Immature natural killer cell (primary cell): ENCODE measurements at places on chromosomes 5 and 9. TPM values are rescaled to one million over a fixed set of nuclear protein-coding genes. Genes with fewer than 3 reads are reported as not detected.

- DNase-seq: no peak
Measured at GRCh38 chr9:138076650-138077009, 199.0 kb downstream of the CACNA1B start.

DNA sequence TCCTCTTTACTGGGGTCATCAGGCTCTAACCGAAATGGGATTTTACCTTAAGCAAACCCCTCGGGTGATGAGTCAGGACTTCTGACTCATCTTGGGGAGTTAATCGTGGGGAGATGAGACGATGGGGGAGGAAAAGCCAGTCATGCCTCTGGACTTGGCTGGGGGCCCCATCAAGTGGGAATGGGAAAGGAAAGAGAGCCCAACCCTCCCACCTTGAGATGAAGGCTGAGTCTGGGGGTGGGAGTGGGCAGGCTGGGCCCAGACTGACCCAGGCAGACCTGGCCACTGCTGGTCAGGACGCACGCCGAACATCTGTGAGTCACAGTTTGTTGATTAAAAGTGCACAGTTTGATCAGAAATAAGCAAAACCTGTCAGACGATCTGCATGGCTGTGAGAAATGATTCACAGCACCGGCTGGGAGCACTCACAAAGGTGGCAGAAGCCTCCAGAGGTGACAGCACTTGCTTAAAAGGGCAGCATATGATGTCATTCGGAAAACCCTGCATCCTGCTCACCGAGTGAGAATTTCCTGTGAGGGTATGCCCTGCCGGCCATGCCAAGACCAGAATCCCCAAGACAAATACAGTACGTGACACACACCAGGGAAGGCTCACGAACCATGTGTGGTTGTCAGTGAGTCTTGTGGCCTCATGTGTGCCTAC is 50.0 kb upstream of the SLC25A51 start:
- DNase-seq: no peak

The CDH10 gene
- not detected for polyA plus RNA-seq

GRCh38 chr5:81817980-81818379 is 67.1 kb upstream of the SSBP2 start:
- peak; percentile 26 for DNase-seq

DNA sequence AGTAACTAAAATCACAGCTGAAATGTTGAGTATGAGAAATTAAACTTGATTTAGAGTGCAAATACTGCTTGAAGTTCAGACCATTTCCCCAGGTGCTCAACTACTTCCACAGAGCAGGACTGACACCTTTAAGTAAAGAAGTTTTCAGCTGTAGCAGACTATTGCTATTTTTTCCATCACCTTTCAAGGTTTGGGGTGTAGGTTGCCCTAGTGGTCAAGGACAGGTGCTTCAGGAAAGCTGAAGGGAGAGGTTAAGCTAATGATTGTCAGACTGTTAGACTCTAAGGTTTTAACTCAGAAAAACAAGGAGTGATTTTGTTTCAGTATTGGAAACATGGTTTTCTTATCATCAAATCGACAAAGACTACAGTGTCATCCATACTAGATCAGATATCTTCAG is 162.1 kb downstream of the CCDC192 start:
- DNase-seq: no peak

DNA sequence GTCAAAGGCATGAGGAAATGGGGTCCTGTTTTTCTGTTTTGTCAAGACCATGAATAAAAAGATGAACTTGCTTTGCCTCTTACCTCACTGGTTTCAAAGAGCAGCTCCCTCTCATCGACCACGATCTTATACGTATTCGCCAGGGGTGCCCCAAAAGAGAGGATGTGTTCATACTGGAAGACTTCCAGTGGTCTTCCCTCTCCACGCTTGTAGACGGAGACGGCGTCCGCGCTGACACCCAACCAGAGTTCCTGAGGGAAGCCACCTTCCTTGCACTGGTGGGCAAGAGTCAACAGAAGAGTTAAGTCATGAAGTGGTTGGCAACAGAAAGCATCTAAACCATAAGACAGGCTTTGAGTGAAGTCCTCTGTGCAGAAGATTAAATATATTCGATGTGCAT is 51.4 kb upstream of the RETREG1 start:
- DNase-seq: no peak
